ENCODE measurements at places on chromosomes 3 and 15.
A peak's percentile ranks its signal among the peaks of the same experiment; 100 is the strongest.

DNA sequence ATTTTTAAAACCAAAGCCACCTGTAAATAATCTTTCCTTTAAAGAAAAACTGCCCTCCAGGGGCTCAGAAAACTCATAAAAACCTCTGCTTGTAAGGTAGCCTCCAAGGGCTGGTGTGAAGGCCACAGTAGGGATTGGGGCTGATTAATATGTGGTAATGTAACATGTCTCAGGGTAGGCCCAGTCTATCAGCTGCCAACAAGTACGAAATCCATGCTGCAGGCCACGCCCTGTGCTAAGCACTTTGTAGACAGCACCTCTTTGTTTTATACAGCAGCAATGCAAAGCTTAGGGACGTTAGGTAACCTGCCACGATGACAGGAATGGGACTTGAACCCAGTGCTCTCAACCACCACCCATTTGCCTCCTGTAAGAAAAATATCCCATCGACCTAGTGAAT lies 65.6 kb upstream of the PRICKLE2 start:
- no peak for DNase-seq

DNA sequence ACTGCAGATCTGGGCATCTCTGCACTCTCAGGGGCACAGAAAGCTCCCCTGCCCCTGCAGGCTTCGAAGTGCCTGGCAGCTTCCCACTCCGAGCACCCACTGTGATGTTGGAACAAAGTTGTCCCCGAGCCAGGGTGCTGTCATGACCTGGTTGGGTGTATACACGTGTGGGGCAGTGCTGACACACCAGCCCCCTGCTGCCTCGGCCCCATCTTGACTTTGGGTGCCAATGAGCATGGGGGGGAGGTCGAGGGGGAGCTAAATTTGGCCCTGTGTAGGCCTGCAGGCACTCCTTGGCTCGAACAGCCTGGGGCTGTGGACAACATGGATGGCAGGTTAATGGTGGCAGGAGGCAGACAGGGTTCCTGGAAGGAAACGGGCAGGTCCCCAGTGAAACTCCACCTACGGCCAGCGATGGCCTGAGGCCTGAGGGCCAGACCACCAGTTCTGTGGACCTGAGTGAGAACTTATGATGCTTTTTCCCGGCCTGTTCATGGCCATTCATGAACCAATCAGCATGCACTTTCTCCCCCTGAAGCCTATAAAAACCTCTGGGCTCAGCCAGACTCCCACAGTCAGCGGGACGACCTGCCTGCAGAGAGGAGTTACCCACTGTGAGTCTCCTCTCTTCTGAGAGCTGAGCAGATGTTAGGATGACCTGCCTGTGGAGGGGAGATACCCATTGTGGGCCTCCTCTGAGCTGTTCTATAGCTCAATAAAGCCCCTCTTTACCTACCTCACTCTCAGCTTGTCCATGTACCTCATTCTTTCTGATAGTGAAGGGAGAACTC lies 1029.1 kb upstream of the GBE1 start:
- no peak for DNase-seq

GRCh38 chr3:197300361-197300760 lies 1.9 kb upstream of the DLG1 start:
- DNase-seq = no peak

DNA sequence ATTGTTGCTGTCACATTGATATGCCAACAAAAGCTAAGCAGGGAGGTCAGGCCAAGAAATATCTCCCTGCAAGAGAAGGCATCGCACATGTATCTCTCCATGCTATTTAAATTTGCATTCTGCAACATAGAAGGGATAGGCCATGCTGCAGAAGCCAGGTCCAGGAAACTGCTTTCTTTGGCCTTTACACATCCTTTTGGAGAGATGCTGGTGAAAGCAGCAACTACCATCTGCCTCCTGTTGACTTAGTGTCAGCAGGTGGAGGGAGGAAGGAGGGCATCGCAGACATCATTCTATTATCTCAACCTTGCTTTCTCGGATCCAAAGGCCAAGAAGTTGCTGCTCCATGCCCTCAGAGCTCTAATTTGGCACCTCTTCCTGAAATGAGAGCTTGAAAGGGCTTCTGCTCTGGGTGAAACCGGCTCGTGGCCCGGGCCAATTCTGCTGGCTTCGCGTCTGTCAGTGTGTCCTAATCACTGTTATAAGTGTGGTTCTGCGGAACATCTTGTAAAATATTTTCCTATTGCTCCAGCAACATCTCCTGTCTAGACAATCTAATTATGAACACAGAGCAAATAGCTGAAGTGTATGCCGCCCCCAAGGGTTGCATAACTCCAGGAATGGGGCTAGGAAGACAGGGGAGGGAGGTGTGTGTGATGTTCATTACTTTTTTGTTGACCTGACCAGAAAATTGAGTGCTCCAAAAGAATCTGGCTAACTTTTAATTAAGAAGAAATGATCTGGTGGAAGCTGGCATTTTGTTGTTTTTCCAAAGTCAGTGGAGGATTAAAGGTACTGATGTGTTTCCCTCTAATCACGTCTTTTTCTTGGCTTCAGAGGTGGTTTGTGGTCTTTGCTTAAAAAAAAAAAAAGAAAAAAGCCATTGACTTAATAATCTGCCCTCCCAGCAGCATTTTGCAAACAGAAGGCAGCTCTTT lies 89.1 kb downstream of the TPRG1 start:
- DNase-seq = no peak

DNA sequence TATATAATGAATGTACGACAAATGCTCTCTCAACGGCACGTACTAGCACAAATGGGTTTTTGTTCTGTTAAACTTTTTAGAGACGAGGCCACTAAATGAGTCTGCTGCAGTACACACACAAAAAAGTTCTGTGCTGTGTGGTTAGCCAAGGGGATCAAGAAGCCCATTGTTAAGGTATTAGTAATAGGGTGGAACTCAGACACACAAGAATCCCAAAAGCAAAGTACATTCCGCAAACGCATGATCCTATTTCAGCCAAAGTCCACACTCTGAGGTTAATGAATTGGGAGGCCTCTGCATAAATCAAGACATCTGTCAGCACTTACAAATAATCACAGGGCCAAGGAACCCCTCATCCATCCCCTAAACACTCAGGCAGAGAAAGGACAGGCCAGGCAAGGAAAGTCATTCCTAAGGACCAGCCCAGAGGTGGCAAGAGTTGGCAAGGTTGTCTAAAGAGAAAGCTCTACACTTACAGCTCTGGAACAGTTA lies 12.1 kb downstream of the OSBPL10 start:
- no peak for DNase-seq

DNA sequence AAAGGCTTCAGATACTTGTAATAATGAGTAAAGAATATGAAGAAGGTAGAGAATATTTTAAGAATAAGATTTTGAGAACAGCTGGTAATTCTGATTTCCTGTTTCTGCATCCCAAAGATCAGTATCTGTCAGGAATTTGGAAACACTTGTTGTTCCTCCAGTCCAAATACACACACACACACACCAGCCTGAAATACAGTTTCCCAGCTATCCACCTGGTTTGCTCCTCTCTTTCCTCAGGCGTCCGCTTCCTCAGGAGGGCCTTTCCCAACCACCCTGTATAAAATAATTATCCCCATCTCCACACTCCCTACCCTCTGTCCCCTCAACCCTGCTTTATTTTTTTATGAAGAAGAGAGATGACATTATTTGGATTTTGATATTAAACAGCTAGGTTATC lies 2.0 kb upstream of the FSIP1 start:
- DNase-seq = no peak

DNA sequence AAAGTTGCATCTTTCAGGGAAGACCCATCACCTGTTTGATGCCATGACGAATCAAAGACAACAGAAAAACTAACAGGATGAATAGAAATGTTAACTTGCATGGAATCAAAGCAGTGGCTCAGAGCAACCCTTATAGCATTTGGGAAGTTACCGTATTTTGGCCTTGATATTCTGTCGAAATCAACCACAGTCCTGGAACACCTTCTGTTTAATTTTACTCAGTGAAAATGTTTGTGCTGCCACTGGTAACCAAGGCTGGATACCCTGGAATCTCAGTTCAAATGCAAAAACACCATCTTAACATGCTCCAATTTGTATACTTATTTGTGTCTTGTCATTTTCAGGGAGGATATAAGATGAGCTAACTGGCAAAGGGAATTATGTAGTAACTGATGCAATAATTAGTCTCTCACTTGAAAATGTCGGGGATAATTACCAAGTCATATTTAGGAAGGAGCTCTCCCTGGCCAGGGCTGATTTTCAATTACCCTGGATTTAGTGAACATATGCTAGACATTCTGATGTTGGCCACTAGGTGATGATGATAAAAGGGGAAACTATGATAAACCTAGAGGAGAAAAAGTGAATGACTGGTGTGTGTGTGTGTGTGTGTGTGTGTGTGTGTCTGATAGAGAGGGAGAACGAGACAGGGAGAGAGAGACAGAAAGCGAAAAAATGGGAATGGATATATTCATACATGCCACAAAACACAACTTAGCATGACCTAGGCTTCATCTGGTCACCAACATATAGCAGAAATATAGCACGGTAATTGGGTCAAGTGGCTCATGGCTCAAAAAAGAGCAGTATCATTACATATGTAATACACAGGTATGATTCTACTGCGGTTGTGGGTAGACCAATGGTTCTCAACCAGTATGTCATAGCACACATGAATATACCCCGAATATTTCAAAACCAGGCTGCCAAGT lies 19.0 kb upstream of the PRICKLE2 start:
- no peak for DNase-seq

DNA sequence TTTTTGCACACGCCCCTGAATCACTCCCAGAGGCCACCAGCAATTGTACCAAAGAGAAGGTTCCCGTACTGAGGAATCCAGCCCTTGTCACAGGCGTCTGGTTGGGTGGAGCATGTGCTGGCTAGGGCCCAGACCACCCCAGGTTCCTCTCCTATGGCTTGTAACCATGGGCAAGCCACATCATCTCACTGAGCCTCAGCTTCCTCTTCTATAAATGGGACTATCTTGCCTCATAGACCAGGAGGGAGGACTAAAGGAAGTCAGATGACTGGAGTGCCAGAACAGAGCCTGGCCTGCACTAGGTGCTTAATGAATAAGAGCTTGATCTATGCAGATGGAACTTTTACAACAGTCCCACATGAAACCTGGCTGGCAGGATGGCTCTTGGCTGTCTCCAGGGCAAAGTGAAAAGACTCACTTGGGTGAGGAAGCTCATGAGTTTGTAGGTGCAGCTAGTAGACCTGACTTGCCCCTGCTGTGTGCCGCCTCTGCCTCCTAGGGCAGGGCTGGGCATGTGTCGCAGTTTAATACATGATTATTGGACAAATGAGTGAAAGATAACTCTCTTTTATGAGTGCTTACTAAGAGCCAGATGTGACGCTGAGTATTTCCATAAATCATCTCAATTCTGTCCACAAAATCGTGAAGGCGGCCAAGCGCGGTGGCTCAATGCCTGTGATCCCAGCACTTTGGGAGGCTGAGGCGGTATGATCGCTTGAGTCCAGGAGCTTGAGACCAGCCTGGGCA lies 29.3 kb downstream of the CTSH start:
- DNase-seq = peak; percentile 50

GRCh38 chr3:66010739-66011655 lies 27.7 kb downstream of the MAGI1 start:
- no peak for DNase-seq

DNA sequence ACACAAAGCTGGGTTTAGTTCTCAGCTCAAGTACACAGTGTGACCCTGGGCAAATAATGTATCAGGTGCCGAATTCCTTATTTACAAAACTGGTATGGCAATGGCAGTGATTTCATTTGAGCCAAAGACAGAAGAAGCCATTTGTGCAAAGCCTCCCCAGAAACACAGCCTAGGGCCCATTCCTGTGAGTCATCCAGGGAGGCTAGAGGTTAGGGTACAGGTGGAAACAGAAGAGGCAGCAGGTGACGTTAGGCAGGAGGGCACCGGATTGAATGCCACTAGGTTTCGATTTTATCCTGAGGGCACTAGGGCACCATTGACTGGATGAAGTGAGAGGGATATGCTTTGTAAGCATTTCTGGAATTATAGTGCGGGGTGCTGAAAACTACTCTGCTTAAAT lies 766.9 kb upstream of the NR2F2 start:
- DNase-seq = no peak

DNA sequence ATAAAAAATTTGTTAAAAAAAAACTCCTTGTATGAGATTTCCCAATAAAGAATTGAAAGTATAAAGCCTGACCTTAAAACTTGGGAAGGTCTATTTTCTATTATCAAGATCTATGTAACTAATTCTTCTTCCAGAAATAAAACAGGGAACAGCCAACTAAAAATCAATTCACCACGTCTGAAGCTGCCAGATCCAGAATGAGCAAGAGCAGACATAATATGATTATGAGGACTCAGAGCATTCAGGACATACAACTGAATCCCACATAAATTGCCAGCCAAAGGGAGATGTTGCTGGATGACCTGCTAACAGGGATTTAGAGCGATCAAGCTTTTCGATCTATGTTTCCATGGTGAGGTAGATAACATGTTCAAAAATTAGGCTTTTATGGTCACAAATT lies 1151.3 kb upstream of the CADM2 start:
- DNase-seq = no peak

DNA sequence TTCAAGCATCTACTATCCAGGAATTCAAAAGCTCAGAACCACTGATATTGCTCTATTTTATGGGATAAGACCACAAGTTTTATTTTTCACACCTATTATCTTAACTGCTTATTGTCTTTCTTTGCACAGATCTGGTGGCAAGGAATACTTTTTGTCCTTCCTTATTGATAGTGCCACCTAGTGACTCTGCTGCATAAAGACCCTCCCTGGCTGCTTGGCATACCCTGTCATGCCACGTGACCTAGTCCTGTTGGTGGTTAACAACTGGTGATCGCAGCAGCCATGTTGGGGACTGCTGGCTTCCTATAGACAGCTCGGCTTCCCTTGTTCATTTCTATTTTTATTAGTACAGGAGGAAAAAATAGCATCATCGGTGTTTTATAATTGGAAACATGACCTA lies 236.3 kb downstream of the MEX3B start:
- no peak for DNase-seq

GRCh38 chr15:93486407-93487117 lies 397.6 kb upstream of the RGMA start:
- DNase-seq = no peak

Measured in CD4-positive, alpha-beta T cell treated with Interferon gamma for 1 hour (primary cell).